ENCODE measurements at places on chromosomes 3 and 15.
A peak's percentile ranks its signal among the peaks of the same experiment; 100 is the strongest.

DNA sequence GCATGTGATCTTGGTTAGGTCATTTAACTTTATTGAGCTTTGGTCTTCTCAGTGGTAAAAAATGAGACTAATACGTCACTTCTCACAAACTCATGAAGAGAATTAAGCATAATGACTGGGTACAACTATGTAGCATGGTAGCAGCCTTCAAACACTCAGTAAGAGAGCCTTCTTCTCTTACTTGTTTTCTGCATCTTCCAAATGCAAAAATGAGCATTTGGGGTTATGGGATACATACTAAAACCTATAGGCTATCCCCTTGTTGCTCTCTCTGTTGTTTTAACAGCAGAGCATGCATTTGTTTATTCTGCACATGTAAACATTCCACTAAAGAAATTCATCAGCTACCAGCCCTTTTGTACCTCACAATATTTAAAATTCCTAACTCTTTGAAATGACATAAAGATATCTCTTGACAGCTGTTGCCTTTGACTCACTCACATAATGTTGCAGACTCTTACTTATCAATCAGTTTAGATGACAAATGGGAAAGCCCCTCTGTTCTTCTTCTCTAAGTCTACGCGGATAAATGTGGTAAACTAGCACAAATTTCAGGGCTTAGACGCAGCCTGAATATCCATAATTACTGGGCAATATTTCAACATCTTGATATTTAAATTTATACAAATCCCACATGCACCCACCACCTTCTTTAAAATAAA is 327.3 kb upstream of the SATB1 start:
- no peak for DNase-seq

- DNase-seq = no peak
These were observed 66.1 kb downstream of the NOX5 start for GRCh38 chr15:69080295-69081248.

DNA sequence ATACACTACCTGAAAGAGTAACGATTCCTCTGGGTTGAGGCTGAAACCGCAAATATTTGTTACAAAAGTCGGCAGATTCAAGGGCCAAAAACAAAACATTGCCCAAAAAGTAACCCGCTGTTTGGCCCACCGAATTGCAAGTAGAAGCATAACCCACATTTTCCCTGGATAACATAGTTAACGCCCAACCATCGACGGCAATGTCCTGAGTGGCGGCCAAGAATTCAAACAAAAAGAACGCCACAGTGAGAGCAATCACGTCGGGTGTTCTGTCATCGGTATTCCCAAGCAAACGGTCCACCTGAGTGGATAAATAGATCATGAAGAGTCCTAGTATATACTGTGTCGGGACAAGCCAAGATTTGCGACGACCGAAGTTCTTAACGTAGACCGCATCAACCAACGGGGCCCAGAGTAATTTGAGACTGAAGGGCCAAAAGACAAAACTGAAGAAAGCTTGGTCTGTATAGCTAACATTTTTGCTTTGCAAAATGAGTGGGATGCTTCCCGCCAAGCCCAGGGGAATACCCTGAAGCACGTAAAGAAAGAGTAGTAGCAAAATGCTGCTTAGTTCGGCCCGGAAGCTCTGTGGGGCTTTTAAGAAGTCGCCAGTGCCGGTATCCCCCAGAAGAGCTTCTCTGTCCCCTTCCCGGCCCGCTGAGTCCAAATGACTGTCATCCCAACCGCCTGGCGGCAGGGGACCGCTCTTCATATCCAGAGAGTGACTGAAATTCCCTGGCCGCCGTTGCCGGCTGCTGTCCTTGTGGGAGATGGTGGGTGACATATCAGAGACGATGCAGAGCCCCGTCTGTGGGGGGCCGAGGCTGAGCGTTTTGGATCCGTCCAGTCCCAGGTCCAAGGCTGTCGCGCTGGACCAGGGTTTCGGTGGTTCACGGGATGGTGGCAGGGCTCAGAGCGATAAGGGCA is 750 bp downstream of the SLC33A1 start:
- peak; percentile 2 for DNase-seq

GRCh38 chr15:40006646-40007045 is 32.3 kb downstream of the SRP14 start:
- no peak for DNase-seq

- DNase-seq = no peak
These were observed 130.6 kb downstream of the CCNL1 start for GRCh38 chr3:157029365-157029790.

DNA sequence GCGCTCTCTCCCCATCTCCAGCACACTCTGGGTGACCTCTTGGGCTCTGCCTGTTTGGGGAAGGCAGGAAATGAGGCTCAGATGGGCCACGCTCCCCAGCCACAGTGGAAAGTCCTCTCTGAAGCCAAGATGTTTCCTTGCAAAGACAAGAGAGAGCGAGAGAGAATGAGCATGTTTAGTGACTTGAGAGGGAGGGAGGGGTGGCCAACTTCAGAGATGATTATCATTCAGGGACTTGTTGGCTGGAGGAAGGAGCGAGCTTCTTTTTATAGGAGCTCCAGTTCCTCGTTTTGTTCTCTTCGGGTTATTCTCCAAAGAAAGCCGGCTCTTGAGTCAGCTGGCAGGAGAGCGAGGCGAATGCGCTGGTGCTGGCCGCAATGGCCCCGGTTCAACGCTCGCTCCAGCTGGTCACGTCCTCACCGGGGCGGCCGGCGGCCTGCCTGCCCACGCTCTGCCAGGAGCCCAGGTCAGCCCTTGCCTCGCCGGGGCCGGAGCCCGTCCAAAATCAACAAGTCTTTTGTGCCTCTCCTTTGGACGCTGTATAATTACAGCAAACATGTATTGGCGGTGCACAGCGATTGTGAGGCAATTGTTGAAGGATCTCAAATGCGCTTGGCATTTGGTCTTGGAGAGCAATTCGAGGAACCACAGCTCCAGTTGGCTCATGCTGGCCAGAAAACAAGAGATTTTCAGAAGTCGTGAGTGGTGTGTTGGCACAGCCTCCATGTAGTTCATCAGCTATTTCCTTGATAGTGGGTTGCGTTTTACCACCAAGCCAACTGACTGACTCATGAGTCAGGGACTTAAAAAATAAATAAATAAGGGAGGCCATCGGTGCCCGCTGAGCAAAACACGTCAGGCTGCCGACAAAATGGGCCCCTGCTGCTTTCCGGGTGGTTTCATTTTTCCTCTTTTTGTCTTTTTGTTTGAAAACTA is 288.6 kb downstream of the UACA start:
- no peak for DNase-seq

DNA sequence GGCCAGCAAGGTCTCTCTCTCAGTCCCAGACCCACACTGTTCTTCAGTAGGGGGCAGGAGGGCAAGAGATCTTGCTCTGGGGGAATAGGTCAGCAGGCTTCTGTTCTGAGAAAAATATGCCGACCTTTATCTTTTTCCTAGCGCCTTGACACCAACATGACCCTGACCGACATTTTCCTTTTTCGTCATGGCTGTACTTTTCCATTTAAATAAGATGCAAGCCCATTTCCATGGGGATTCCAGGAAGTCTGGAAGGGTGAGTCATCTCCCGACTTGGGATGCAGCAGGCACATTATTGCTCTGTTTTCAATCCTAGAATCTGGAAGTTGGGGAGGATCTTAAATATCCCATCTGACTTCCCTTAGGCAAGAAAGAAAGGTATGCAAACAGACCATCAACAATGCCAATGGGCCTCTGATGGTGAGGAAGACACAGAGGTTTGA is 261.5 kb upstream of the LRTM1 start:
- DNase-seq = no peak

DNA sequence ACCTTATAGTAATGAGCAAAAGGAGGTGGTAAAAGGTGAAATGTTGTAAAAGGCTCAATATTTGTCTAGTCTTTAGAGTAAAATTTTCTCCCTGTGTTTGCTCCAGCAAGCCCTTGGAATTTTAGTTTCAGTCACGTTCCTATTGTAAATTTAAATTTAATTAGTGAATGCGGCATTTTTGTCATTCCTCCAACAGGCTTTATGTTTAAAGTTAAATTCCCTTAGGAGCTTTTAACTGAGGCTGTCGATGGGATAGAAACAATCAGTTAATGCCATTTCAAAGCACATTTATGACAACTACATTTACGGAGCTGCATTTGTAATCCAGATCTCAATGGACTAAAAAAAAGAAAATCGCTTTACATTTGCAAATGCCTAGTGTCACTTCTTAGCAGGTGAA is 868 bp upstream of the GADL1 start:
- no peak for DNase-seq

- no peak for DNase-seq
These were observed 15.8 kb downstream of the SPTSSB start for GRCh38 chr3:161355508-161355907.

GRCh38 chr3:111315930-111316587 is 225.9 kb upstream of the CD96 start:
- DNase-seq = no peak

- no peak for DNase-seq
These were observed 82.4 kb upstream of the STT3B start for GRCh38 chr3:31450345-31450744.

- DNase-seq = no peak
These were observed 16.3 kb downstream of the MME start for GRCh38 chr3:155096303-155097008.

- no peak for DNase-seq
These were observed 9.8 kb upstream of the CNTN3 start for GRCh38 chr3:74624301-74624700.

DNA sequence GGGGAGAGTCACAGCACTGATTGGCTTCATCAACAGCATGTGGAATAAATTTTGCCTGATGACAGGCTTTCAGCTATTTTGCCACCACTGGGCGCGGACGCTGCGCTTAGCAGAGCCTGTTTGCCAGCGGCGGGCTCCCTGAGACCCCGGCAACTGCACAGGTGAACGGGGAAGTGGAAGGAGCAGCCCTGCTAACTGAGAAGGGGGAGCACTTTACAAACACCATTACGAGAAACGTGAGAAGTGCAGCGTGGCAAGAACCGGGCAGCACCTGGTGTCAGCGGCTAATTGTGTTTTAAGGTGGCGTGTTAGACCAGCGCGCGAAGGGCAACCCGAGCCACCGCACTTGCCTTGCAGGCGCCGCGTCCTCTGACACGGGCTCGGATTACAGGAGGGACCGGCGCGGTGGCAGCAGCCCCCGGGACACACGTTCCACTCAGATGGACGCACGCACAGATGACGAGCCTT is 307.8 kb upstream of the ARRDC4 start:
- peak; percentile 69 for DNase-seq

DNA sequence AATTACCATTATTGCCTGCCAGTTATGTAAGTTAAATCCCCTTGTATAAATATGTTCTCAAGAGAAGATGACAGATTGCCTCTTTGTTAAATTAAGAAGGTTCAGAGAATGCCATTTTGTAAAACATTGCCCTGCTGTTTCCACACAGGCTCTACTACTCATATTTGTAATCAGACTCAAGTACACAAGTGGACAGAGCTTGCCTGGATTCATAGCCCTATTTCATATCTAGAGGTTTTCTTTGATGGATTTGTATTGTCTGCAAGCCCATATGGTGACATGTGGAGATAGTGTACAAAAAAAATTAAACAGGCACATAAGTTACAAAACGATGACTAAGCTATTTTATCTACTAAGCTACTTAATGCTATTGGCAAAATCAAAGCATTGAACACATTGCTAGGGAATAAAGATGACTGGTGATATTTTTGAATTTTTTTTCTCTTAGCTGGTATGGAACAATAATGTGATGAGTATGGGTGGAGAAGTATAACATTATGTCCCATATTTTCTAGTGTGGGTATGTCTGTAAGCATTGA is 1286.6 kb upstream of the ALCAM start:
- no peak for DNase-seq

GRCh38 chr3:36416599-36416998 is 36.3 kb downstream of the STAC start:
- no peak for DNase-seq

DNA sequence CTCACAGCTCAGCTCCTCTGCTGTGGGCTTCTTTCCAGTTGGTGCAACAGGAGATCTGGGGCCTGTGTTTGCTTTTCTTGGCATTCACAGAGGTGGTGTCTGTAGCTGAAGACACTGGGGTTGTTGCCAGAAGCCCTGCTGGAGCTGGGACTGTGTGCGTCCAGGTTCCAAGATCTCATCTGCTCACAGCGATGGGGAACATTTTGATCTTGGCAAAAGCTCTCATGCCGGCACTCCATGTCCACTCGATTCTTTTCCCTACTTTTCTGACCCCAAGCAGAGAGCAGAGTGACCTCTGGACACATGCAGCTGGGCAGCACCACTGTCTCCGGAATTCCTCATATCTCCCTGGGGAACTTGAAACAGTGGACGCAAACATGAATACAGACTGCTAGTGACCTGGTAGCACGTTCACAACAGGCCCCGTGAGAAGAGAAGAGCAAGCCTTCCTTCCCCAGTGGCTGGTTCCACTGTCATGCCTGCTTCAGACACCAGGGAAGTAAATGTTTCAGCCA is 36.1 kb upstream of the MECOM start:
- no peak for DNase-seq

- DNase-seq = no peak
These were observed 30.6 kb downstream of the POLG start for GRCh38 chr15:89303986-89304385.

DNA sequence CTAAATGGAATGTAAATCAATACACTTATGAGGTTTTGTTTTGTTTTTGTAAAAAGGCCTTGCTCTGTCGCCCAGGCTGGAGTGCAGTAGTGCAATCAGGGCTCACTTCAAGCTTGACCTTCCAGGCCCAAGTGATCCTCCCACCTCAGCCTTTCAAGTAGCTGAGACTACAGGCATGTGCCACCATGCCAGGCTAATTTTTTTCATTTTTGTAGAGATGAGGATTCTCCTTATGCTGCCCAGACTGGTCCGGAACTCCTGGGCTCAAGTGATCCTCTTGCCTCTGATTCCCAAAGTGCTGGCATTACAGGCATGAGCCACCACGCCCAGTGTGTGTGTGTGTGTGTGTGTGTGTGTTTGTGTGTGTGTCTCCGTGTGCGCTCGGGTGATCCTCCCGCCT is 1.3 kb upstream of the TRIP4 start:
- DNase-seq = no peak

- no peak for DNase-seq
These were observed 10.2 kb upstream of the HHATL start for GRCh38 chr3:42712688-42713372.

- DNase-seq = no peak
These were observed 44.4 kb upstream of the SLC6A11 start for GRCh38 chr3:10771486-10772270.

Data from right kidney (tissue), 9 donors.